ENCODE measurements at places on chromosomes 11 and 22.

GRCh38 chr11:12979928-12980689 is 29.0 kb upstream of the RASSF10 start:
- DNase-seq: no peak

DNA sequence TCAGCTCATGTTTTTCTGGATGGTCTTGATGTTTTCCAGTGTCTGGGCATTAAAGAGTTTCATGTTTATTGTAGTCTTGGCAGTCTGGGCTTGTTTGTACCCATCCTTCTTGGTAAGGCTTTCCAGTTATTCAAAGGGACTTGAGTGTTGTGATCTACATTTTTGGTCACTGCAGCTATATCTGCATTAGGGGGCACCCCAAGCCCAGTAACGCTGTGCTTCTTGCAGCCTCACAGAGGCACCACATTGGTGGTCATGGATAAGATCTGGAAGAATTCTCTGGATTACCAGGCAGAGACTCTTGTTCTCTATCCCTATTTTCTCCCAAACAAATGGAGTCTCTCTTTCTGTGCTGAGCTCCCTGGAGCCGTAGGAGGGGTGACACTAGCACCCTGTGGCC is 451.5 kb upstream of the FAT3 start:
- no peak for DNase-seq

DNA sequence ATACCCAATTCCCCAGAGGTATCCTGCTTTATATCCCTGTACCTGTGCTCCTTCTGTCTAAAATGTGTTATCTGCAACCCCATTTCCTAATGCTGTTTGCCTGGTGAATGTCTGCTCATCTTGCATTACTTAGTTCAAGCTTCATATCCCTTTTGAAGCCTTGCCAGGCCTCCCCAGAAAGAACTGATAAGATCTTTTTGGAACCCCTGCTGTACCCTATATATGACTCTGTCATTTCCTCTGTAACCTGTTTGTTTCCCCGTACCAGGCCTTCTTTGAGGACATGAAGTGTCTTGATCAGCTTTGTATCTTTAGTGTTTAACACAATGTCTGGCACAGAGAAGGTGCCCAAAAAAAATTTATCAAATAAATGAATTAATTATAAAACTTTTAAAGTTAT is 77.6 kb downstream of the LIF start:
- no peak for DNase-seq

DNA sequence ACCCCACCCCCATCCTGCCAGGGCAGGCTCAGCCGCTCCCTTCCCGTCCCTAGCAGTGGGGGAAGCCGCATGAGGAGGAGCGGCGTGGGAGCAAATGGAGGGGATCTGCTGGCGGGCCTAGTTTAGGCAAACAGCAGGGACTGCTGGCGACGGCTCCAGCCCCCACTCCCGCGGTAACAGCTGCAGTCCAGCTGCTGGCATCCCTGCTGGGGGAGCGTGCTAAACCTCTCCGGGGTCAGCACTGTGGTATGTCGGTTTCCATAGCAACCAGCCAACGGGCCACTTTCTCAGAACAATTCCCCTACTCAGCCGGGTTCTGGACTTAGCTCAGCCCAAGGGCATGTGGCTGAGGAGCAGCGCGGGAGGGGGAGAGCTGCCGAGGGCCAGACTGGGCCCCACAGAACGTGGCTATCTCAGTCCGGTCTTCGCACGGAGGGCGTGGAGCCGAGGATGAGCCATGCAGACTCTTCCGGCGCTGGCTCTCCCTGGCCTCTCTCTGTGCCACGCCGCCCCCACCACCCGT is 98.8 kb downstream of the PKNOX2 start:
- no peak for DNase-seq

GRCh38 chr11:44760477-44760872 is 33.7 kb downstream of the TSPAN18 start:
- no peak for DNase-seq

DNA sequence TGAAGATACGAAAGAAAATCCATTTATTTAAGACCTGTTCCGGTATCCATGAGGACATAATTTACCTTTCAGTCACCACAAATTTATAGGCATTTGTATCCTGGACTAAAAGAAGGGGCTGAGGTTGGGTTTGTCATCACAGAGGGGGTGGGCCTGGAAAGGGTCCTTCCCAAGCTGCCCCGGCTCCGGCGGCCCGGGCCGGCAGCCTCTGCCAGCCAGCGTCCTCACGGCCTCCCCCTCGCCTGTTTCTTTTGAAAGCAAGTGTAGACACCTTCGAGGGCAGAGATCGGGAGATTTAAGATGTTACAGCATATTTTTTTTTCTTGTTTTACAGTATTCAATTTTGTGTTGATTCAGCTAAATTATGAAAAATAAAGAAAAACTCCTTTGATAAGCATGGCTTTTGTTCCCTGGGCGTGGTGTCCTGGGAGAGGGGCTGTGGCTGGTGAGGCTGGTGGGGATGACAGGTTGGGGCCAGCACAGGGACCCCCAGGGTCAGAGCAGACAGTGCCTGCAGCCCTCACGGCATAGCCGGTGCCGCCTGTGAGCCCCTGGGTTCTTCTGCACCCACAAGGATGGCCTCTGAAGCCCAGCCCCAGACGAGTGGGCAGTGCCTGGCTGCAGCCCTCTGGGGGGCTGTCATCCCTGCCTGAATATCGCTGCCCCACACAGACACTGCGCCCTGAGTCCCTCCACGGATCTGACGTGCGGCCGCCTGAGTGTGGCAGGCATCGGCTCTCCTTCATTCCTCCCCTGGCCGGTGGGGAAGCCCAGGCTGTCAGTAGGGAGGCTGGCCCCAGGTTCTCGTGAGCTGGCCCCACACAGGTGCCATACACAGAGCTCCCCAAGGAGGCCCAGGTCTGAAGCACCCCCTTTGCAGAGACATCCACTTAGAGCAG is 1075.9 kb downstream of the BRD1 start:
- DNase-seq: no peak

DNA sequence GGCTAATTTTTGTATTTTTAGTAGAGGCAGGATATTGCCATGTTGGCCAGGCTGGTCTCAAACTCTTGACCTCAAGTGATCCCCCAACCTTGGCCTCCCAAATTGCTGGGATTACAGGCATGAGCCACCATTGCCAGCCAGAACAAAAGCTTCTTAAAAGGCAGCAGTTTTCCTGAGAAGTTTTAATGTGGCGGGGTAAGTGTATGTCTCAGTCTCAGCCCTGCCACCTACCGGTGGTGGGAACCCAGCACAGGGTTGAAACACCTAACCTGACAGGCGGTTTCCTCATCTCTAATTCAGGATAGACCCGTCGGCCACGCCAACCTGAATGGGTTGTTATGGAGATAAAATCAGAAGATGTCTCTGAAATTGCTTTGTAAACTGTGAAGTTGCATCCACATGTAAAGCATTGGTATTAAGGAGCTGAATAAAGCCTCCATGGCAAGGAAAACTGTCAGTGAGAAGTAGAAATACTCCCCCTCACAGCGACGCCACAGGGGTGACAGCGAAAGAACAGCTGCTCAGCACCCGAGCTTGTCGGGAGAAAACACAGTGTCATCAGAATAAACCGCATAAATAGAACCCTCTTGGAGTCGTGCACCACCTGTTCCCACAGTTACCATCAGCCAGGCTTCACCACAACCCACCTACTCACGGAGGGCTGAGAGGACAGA is 165.9 kb upstream of the NCAM1 start:
- DNase-seq: peak; percentile 65

DNA sequence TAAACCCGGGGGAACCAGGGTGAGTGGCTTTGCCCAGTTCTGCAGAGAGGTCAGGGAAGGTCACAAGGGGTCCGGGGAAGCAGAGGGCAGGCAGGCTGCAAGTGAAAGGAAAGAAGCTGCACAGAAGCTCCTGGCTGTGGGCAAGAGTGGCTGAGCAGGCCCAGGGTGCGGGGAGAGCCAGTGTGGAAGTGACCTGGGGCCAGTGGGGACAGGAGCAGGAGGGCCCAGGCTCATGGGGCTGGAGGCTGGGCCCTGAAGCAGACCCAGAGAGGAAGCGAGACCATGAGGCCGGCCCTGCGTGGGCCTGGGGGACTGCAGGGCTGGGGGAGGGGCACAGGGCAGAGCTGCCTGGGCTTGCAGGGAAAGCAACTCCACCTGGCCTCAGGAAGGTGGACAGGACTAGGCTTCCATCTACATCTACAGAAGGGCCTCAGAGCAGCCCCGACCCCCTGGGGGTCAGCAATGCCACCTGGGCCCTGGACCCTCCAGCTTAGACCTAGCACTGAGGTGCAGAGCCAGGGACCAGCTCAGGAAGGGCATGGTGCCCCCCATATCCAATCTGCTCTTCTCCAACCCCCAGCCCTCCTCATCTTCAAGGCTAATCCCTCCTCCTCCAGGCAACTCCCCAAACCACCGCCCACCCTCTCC is 11.6 kb downstream of the IGF2 start:
- DNase-seq: no peak

- no peak for DNase-seq
Measured at GRCh38 chr11:121109916-121110586, 9.0 kb downstream of the TECTA start.

- no peak for DNase-seq
Measured at GRCh38 chr22:37545703-37546436, 14.4 kb upstream of the CDC42EP1 start.

- DNase-seq: no peak
Measured at GRCh38 chr11:63672936-63673539, 1.9 kb upstream of the ATL3 start.

DNA sequence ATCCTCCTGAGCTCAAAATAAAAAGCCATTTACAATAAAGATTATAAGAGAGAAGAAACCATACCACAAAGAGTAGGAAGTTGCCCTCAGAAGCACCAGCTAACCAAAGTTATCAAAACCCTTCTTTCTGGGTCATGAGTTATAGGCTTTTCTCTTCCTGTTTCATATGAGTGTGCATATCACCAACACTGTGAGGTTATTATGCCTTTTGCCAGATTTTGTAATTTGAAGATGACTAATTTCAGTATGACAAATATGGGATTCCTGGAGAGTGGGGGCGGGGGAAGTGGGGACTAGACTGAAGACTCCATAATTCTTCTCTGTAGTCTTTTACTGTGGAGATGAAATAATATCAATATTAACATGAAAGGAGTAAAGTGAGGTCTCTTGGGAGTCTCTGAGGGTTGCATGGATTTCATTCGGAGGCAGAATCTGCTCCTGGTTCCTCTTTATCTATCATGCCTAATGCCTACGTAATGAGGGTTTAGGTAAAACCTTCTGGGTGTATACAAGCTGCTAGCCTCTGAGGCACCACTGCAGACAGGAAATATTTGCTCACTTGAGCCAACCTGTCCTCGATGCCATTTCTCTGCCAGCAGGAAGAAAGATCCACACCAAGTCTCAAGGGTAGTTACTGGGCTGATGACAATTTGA is 2.1 kb downstream of the LPXN start:
- DNase-seq: peak; percentile 60

GRCh38 chr22:23579870-23580575 is at the start of gene IGLL1:
Gene IGLL1 (minus strand): TSS chr22:23580290. CDS start chr22:23580190, 100 bp downstream.
- DNase-seq: no peak

DNA sequence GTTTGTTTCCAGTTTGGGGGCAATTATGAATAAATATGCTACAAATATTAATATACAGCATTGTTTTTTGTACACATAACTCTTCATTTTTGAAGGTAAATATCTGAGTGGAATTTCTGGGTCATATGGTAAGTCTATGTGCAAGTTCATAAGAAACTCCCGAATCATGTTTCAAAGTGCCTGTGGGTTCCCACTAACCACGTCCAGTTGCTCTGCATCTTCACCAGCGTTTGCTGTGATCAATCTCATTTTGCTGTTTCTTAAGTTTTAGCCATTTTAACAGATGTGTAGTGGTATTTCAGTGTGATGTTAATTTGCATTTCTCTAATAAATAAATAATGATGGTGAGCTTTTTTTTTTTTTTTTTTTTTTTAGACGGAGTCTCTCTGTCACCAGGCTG is 14.2 kb upstream of the CSRP3 start:
- DNase-seq: no peak

DNA sequence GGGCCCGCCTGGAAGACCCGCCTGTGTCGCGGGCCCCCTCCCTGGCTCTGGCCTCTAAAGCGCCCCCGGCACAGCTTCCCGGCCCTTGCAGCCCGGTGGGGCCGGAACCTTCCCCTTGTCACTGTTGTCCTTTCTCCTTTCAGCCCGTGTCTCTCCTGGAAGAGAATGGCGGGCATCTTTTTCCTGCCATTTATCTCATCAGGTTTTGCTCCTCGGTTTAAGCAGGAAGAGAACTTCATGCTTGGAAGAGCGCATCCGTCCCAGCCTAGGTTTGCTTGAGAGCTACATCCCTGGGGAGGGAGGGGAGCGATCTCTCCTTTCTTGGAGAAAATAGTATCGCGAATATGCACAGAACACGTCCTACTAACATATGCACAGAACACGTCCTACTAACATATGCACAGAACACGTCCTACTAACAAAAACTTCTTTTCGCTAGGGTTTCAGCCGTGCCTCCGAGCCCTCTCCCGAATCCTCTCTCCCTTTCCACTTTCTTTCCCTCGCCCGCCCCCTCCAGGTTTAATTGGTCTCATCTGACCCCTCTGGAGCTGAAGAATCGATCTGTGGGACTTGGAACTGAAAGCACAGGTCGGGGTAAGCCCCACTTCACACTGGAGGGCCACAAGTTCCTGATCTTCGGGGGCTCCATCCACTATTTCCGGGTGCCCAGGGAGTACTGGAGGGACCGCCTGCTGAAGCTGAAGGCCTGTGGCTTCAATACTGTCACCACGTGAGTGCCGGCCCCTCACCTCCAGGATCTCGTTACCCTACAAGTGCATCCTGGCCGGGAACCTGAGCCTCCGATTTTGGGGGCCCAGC is 1.2 kb downstream of the GLB1L3 start:
- DNase-seq: no peak

DNA sequence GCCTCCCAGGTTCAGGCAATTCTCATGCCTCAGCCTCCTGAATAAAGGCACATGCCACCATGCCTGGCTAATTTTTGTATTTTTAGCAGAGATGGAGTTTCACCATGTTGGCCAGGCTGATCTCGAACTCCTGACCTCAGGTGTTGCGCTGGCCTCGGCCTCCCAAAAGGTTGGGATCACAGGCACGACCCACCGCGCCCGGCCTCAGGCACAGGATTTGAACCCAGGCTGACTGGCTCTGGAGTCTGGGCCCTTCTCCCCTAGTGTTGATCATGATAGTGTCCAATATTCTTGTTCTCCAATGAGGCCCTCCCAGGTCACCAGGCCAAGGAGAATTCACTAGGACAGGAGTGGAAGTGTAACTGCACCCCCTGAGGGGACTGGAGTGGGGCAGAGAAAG is 401.9 kb downstream of the LARGE1 start:
- no peak for DNase-seq

- no peak for DNase-seq
Measured at GRCh38 chr11:61297746-61298145, 2.6 kb upstream of the VWCE start.

GRCh38 chr11:96109331-96110030 is 185.6 kb upstream of the MTMR2 start:
- no peak for DNase-seq
